SK-N-SH (cell line): ENCODE measurements at places on chromosomes 5 and 9. TPM values are rescaled to one million over a fixed set of nuclear protein-coding genes. Genes with fewer than 3 reads are reported as not detected.

Gene PLCXD3
- 0.15 and 0.34 TPM in 2 replicates for polyA plus RNA-seq

Gene IFNA13
- polyA plus RNA-seq: not detected in 2 replicates

Gene PCDHA10
- polyA plus RNA-seq: 0.02 TPM in 2 replicates

Gene ARID3C
- polyA plus RNA-seq: 0.08 and 0.11 TPM in 2 replicates

Gene SVEP1
- polyA plus RNA-seq: 0.10 and 0.11 TPM in 2 replicates

Gene SPAG8
- 1.5 and 2.8 TPM in 2 replicates for polyA plus RNA-seq

Gene DMGDH
- 0.56 and 0.70 TPM in 2 replicates for polyA plus RNA-seq

Gene SCGB3A2
- polyA plus RNA-seq: not detected in 2 replicates

Gene PSD2
- polyA plus RNA-seq: 0.15 TPM in 2 replicates

Gene PBX3
- 73.0 and 87.0 TPM in 2 replicates for polyA plus RNA-seq

Gene DOCK2
- polyA plus RNA-seq: 3.8 and 5.2 TPM in 2 replicates

Gene TMEM215
- polyA plus RNA-seq: not detected in 2 replicates

Gene CENPH
- polyA plus RNA-seq: 12.8 and 14.6 TPM in 2 replicates

Gene PLAC8L1
- polyA plus RNA-seq: 0.21 and 0.55 TPM in 2 replicates

Gene PCDHB4
- 0.36 and 0.51 TPM in 2 replicates for polyA plus RNA-seq

Gene LEAP2
- 0.63 and 0.64 TPM in 2 replicates for polyA plus RNA-seq

Gene SHOC1
- polyA plus RNA-seq: not detected in 2 replicates

Gene CCDC69
- 0.38 and 0.54 TPM in 2 replicates for polyA plus RNA-seq

Gene TRIP13
- 21.2 and 24.1 TPM in 2 replicates for polyA plus RNA-seq

Gene KIF2A
- 14.3 and 16.1 TPM in 2 replicates for polyA plus RNA-seq

Gene PCDHA1
- 0.16 and 0.21 TPM in 2 replicates for polyA plus RNA-seq

Gene CDK5RAP2
- 15.2 and 20.7 TPM in 2 replicates for polyA plus RNA-seq

Gene TXN
- 281 and 362 TPM in 2 replicates for polyA plus RNA-seq

Gene IQGAP2
- polyA plus RNA-seq: 2.1 and 2.6 TPM in 2 replicates

Gene SFXN1
- 73.6 and 90.9 TPM in 2 replicates for polyA plus RNA-seq

Gene LCN15
- 0.08 TPM in 1 of 2 replicates, not detected in the other for polyA plus RNA-seq

Gene PCDHA3
- 0.02 TPM in 1 of 2 replicates, not detected in the other for polyA plus RNA-seq

Gene IFNK
- not detected in 2 replicates for polyA plus RNA-seq

Gene ZBTB26
- 3.9 and 6.0 TPM in 2 replicates for polyA plus RNA-seq

Gene APBA1
- polyA plus RNA-seq: 2.8 and 3.1 TPM in 2 replicates

Gene DBH
- polyA plus RNA-seq: 0.92 and 1.2 TPM in 2 replicates

Gene SMIM32
- polyA plus RNA-seq: 0.11 and 0.25 TPM in 2 replicates

Gene HACD4
- under 0.01 TPM in 1 of 2 replicates, not detected in the other for polyA plus RNA-seq

Gene SLC34A1
- 0.03 TPM in 1 of 2 replicates, not detected in the other for polyA plus RNA-seq

Gene EIF4E1B
- not detected in 2 replicates for polyA plus RNA-seq

Gene HEMGN
- polyA plus RNA-seq: not detected in 2 replicates

Gene CREBRF
- polyA plus RNA-seq: 2.4 and 3.2 TPM in 2 replicates

Gene NR5A1
- polyA plus RNA-seq: not detected in 2 replicates

Gene TSLP
- polyA plus RNA-seq: 1.3 and 1.5 TPM in 2 replicates

Gene SLIT3
- polyA plus RNA-seq: 80.0 and 119 TPM in 2 replicates

Gene PCDHGB5
- polyA plus RNA-seq: 0.08 and 0.15 TPM in 2 replicates

Gene SLC6A19
- polyA plus RNA-seq: not detected in 2 replicates

Gene PCDHGA5
- 0.57 and 0.71 TPM in 2 replicates for polyA plus RNA-seq

Gene SLC36A2
- not detected in 2 replicates for polyA plus RNA-seq

Gene GPR21
- not detected in 2 replicates for polyA plus RNA-seq

Gene DDX4
- not detected in 2 replicates for polyA plus RNA-seq

Gene CDK9
- polyA plus RNA-seq: 82.7 and 108 TPM in 2 replicates

Gene LCNL1
- not detected in 2 replicates for polyA plus RNA-seq

Gene INSL4
- polyA plus RNA-seq: not detected in 2 replicates

Gene SPINK13
- not detected in 2 replicates for polyA plus RNA-seq
